ENCODE measurements at places on chromosomes 2 and 18.

GRCh38 chr2:71602581-71602980, 149.2 kb downstream of the DYSF start:
- no peak for DNase-seq

GRCh38 chr18:44826418-44827259, 146.0 kb downstream of the SETBP1 start:
- DNase-seq = no peak

- DNase-seq = no peak
Measured at GRCh38 chr18:55592572-55592971, 4.6 kb upstream of the TCF4 start.

- no peak for DNase-seq
Measured at GRCh38 chr2:227615181-227615580, 541 bp upstream of the SCYGR3 start.

DNA sequence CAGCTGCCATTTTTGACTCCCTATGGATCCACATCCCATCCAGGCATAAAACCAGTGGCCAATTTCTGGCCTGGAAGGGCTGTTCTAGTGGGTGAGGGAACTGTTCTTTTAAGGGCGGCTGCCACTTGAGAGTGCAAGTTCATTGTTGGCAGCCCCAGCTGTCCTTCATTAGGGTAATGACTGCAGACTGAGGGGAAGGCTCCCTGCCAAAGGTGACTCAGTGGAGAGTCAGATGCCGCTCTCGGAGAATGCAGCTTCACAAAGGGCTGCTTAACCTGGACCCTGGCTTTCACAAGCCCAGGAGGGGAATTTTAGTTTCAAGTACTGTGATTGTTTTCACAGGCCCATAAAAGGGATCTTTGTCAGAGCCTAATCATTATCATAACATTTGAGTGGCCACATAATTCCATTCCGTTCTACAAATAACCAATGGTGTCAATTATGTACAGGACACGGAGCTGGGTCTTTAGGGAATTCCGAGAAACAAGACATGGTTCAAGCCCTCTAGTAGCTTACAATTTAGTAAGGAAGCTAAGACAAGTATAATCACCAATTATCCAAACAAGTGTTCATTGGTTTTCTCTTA, 235.7 kb downstream of the CDCA7 start:
- no peak for DNase-seq

DNA sequence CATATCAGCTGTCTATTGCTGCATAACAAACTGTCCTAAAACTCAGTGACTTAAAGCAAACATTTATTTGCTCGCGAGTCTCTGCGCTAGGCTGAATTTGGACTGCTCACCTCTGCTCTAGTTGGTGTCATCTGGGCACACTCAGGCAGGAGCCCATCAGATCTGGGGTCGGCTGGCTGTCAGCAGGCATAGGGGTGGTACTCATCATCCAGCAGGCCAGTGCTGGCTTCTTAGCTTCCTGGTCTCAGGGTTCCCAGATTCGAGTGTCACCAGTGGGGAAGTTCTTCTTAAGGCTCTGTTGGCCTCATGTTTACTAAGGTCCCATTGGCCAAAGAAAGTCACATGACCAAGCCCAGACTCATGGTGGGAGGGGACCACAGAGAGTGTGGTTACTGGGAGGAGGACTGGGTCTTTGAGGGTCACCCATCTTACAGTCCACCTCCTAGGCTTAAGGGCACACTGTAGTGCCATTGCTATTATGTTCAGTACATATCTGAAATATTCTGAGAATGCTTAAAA, 71.6 kb upstream of the ATG16L1 start:
- DNase-seq = no peak

DNA sequence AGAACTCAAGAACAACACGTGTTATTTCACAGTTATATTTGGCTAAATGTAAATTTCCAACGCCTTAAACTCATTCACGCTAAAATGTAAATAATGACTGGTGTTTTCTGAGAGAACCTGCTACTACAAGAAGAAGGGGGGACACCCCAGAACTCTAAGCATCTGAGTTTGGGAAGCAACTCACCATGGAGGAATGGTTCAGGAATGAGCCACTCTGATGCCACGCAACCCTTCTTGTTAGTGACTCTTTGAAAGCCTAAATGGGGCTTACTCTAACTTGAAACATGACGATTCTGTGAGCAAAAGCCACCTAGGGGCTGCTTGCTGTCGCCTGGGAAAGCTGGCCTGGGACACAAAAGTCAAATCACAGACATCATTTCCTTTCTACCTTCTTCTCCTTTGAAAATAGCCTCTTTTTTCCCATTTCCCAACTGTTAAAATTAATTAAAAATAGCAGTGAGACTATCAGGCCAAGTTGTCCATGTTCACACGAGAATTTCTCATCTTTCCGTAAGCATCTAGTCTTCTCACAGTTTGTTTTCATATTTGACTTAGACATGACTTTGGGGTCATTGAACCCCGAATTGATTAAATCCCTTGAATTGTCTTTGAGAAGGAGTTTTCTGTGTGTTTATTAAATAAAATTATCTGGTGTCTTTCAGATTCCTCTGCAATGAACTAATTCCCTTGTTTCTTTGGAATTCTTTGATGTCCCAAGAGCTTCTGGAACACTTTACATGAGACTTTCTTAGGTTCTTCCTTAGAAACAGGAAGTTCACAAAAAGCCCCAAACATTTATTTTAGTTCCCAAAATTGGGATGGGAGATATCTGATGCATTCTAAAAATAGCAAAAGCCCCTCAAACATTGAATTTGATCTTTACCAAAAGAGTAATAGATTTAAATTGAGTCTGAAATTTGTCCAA, 75.5 kb upstream of the CABLES1 start:
- DNase-seq = no peak

- DNase-seq = no peak
Measured at GRCh38 chr18:79597831-79598632, 81.6 kb upstream of the CTDP1 start.

GRCh38 chr18:69974365-69974764, 26.7 kb upstream of the CD226 start:
- DNase-seq = no peak
